ENCODE measurements at places on chromosomes 7 and 10. TPM values are rescaled to one million over a fixed set of nuclear protein-coding genes. Genes with fewer than 3 reads are reported as not detected.
A peak's percentile ranks its signal among the peaks of the same experiment; 100 is the strongest.

DNA sequence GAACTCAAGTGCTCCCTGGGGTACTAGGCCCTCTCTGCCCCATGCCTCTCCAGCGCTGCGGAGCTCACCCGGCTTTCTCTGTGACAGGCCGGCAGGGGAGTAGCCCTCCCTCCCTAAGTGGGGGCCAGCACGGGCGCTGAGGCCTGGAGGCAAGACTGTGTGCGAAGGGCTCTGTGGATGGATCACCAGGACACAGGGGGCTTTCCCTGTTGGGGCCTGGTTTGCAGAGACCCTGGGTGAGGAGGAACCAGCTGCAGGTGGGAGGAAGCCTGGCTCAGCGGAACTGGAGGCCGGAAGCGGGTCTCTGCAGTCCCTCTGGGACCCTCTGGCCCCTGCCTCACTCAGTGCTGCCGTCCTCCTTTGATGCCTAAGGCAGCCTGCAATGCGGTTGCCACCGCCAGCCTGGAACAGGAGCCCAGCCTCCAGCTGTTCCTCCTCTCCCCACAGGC lies 106.0 kb downstream of the CYTH3 start:
- no peak for DNase-seq

DNA sequence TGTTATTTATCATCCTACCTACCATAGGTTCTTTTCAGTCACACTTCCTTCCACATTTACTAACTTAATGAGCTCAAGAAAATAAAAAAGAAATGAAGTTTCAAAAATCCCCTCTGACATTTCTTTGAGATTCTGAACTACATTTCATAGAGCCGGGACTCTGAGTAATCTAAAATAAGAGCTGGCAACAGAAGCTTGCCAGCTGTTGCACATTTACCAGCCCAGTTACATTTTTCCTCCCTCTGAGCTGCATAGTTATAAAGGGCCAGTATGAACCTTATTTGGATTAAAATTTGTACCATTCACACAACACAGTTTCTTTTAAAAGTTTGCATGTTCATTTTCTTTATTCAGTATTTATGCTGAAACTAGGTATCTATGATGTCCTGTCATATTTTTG lies 119.5 kb upstream of the CAV2 start:
- DNase-seq, result no peak

GRCh38 chr7:95472581-95473161 lies 13.1 kb upstream of the ASB4 start:
- no peak for DNase-seq

- DNase-seq, result no peak
Measured at GRCh38 chr7:101620991-101621390, 8.1 kb downstream of the MYL10 start.

- DNase-seq, result no peak
Measured at GRCh38 chr10:131111007-131111406, 200.5 kb downstream of the TCERG1L start.

GRCh38 chr7:43242628-43243255 lies 130.3 kb downstream of the HECW1 start:
- DNase-seq, result no peak

GRCh38 chr10:112208292-112208691 lies 24.7 kb upstream of the GPAM start:
- DNase-seq, result no peak

- DNase-seq, result peak; percentile 31
Measured at GRCh38 chr7:99109108-99110051, 34.5 kb downstream of the SMURF1 start.

DNA sequence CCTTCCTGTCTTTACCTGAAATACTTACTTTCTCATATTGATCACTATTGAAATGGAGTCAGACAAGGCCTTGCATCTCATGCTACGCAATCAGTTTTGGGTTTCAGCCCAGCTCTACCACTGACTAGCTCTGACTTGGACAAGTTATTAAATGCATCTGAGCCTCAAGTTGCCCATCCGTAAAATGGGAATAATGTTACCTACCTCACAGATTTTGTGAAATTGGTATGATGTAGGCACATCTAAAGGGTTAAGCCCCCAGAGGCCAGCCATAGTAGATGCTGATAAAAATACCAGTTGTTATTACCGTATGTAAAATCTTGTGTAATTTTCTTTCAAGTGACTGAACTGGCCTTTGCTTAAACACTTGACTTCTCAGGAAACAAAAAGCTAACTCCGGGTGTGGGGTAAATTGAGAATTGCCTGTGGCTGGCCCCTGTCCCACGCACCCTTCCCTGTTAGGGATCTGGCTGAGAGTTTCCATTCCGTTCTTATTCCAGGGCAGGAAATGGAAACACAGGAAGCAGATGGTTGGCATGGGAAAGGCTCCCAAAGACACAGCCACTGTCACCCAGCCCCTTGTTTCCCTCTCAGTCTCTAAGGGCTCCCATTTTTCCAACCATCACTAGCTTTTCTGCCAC lies 7.5 kb downstream of the DUSP5 start:
- DNase-seq, result no peak

GRCh38 chr10:126041804-126042231 lies 145.5 kb downstream of the FANK1 start:
- DNase-seq, result peak; percentile 51

- DNase-seq, result no peak
Measured at GRCh38 chr7:39221901-39222300, 244.2 kb downstream of the POU6F2 start.

DNA sequence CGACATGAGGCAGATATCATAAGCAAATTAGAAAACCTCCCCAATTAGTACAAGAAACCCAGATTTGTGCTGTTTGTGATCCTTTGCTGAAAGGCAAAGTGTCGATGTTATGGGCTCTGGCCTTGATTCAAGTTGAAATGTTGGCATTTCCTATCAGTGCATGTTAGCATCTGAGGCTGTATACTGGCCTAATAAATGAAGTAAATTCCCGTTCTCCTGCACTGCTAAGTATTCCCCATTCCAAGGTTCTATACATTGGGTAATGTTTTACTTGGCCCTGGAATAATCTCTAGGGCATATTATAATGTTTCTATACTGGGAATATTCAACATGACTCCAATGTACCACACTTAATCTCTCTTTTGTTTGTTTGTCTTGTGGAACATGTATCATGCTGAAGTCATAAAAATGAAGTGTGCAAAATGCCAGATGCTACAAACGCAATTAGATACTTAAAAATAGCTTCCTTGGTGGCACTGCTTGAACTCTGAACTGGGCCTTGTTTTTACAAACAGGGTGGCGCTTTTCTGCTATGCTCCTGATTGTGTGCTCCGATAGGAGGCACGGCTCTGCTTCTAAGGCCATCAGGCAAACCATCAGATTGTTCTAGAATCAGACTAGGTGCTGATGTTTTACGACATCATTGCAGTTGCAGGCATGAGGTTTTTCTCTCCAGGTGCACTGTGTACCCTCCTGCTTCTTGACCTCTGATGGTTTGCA lies 156.7 kb upstream of the TCF7L2 start:
- no peak for DNase-seq

DNA sequence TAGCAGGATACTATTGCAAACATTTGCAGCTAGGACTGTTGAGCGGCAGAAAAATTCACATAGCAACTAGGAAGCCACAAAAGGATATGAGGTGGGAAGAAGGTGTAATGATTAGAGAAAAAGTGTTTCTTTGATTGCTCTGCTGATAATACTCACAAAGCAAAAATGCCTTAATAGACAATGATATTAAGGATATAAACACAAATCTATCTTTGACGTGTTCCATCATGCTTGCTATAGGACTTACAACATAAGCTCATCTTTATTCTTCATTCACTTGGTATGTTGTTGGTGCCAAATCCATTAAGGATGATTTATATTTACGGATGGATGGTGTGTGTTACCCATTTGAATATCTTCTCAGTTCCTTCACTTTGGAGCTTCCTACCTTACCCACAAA lies 309.3 kb downstream of the GPR37 start:
- no peak for DNase-seq

- DNase-seq, result no peak
Measured at GRCh38 chr10:79074732-79075131, 6.0 kb downstream of the ZMIZ1 start.

GRCh38 chr10:132372516-132373095 lies 24.4 kb upstream of the PWWP2B start:
- DNase-seq, result peak; percentile 15

GRCh38 chr10:49744924-49745605 lies 17.1 kb downstream of the OGDHL start:
- no peak for DNase-seq

DNA sequence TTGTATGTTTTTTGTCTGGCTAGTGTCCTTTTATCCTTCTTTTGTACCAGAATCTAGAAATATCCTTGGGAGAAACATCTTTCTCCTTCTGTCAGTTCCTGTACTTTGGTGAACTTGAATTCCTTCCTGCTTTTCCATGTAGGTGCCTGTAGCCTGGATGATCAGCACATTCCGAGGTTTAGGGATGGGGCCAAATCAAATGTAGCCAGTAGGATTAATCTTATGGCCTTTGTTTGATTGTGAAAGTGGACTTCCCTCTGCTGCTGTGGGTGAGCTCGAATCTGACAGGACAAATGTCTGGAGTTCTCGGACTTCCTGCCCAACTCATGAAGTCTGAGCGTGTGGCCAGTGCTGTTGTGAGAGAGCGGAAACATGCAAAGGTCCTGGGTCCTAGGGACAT lies 33.2 kb upstream of the NAMPT start:
- DNase-seq, result no peak

- no peak for DNase-seq
Measured at GRCh38 chr7:139989366-139990141, 73.2 kb downstream of the PARP12 start.

DNA sequence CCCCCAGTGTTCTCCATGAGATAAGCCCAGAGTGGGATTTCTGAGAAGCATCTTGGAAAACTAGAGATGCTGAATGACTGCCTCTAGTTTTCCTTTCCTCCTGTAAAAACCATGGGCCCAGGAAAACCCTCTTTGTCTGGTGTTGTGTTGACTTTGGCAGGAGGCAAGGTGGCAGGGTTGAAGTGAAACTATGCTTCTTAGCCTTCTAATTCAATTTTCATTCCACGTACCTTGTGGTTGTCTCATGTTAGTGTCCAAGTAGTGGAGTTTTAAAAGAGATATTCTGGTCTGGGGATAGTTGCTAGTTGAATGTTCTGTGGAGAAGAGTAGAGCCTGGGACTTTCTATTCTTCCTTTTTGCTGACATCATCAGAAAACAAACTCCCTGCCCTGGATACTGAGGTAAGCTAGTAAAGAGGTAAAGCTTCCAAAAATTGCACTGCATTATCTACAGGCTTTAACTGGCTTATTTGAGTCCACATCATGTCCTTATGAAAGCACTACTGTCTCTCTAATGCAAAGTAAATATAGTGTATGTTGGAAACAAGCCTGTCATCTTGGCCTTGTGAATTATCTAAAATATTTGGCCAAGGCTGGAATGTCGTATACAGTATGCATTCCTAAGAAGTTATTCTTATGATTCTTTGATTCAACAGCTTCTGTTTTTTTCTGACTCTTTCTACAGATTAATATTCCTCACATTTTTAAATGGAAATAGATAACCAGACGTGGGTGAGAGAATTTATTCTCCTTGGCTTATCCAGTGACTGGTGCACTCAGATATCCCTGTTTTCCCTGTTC lies at the start of gene OR2F2:
Gene OR2F2, plus strand, starts transcription at position 708 of the 800 bp plus-strand sequence. Its CDS starts 0 bp downstream, at position 708.
- DNase-seq, result no peak

GRCh38 chr10:47408606-47409005 lies 24.5 kb upstream of the ZNF488 start:
- DNase-seq, result no peak

DNA sequence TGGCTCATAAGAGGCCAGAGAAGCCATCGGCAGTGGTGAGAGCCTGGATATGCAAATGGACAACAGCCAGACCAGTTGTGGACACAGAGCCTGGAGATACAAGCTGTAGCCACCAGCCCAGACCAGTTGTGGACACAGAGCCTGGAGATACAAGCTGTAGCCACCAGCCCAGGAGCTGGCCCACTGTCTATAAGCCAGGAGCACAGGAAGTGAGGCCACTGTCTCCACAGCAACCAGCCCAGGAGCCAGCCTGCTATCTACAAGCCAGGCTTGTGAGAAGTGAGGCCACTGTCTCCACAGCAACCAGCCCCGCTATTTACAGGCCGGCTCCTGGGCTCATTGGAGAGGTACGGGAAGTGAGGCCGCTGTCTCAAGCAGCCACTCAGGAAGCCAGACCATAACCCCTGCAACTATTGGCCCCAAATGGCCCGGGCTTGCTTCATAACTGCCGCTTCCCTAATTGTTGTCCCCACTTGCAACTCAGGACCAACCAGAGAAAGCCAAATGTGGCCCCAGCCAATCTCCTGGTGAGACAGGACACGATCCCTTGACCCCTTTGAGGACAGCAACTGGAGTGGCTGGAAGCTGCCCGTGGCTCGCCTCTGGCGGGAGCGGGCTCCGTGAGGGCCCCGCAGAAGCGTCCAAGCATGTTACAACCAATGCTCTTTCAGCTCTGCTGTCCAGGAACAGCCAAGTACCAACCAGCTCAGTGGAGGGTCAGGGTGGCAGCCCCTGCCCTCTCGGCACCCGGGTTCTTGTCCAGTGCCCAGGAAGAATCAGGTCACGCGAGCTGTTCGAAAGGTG lies 44.1 kb upstream of the CNPY1 start:
- peak; percentile 46 for DNase-seq

DNA sequence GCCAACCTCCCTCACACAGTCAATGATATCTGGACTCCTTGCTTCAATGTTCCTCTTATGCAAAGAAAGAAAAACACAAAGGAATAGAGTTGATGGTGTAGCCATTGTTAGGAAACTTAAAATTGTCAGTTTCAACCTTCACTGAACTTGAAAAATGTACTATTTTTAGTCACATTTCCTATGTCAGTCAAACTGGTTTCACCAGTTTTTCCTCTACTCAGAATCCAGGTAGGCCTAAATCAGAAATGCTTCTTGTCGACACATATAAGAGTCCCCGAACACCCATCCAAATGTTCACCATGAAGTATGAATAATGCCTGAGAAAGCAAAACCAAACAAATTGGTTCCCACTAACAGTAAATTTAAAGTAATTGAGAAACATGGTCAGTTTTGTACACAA lies 42.4 kb upstream of the ZMYND11 start:
- no peak for DNase-seq

- no peak for DNase-seq
Measured at GRCh38 chr7:2496375-2496774, 20.2 kb upstream of the GRIFIN start.

- no peak for DNase-seq
Measured at GRCh38 chr7:84368122-84368521, 173.5 kb upstream of the SEMA3A start.

DNA sequence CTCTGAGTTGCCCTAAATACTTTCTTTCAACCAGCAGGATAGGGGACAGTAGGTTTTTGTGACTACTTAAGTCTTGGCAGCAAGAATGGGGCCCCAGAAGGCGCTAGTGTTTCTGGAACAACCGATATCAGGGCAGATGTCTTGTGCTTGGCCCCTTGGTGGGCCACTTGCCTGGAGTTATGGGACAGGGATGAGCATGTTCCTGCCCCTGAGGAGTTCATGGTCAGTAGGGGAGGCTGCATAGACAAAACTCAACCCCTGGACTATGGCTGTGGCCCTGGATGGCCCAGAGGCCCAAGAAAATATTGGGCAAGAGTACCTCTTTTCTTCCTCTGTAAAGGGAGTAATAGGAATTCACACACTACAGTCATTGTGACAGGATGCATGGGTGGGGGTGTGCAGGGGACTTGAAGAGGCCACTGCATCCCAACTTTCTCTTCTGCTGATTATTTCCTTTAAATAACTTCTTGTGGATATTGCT lies 57.7 kb upstream of the IGFBP3 start:
- DNase-seq, result no peak

FAM25G gene
- total RNA-seq, result not detected

PDE1C gene
- not detected for total RNA-seq

IL2RA gene
- total RNA-seq, result 184 TPM

ZNF853 gene
- 4.9 TPM for total RNA-seq

PITX3 gene
- total RNA-seq, result not detected

CALML3 gene
- not detected for total RNA-seq

TEX47 gene
- total RNA-seq, result not detected

TACR2 gene
- not detected for total RNA-seq

TCTN3 gene
- 21.4 TPM for total RNA-seq

RELN gene
- total RNA-seq, result not detected

KCND2 gene
- not detected for total RNA-seq

SFMBT2 gene
- total RNA-seq, result 52.4 TPM

PON3 gene
- not detected for total RNA-seq
